ENCODE measurements at places on chromosomes 6 and 20. TPM values are rescaled to one million over a fixed set of nuclear protein-coding genes. Genes with fewer than 3 reads are reported as not detected.

Gene SNX21
- 12.8 TPM for total RNA-seq

Gene SEL1L2
- total RNA-seq: not detected

Gene RNF217
- 1.2 TPM for total RNA-seq

Gene KIF25
- not detected for total RNA-seq

Gene MAS1
- total RNA-seq: not detected

Gene GPX5
- total RNA-seq: not detected

Gene WFDC5
- not detected for total RNA-seq

Gene MYH7B
- total RNA-seq: 0.18 TPM

Gene C6orf118
- total RNA-seq: not detected

Gene GLO1
- total RNA-seq: 177 TPM

Gene KAT14
- total RNA-seq: 15.7 TPM

Gene CST4
- total RNA-seq: not detected

Gene PPIL6
- not detected for total RNA-seq

Measured in HepG2 (cell line).